ENCODE measurements at places on chromosomes 4 and X.

- DNase-seq = no peak
These were observed 51.5 kb upstream of the PRPS1 start for GRCh38 chrX:107576841-107577240.

DNA sequence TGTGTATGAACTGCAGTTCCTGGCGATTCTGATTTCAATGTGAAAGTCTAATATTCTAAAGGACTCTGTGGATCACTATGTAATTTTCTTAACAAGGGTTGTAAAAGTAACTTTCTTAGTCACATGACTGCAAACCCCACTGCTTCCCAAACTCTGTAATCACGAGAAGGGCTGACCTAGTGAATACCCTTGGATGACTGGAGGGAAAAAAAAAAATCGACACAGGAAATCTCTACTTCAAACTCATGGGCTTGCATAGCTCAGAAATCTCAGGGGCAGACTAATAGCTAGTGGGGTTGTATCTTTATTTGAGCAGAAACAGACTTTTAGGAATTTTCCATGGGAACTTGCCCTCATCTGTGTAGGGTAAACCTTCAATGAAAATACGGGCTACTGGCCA, 4.8 kb upstream of the MXRA5 start:
- DNase-seq = no peak

DNA sequence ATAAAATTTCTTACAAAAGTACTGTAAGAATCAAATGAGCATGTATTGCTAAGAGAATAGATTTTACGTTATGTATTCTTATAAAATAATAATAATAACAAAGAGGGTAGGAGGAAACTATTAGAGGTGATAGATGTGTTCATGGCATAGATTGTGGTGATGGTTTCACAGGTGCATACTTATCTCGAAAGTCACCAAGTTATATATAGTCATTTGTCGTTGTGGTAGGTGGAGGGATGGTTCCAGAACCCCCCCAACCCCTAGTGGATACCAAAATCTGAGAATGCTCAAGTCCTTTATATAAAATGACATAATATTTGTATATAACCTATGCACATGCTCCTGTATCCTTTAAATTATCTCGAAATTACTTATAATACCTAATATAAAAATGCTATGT, 36.7 kb upstream of the H2AZ1 start:
- no peak for DNase-seq

DNA sequence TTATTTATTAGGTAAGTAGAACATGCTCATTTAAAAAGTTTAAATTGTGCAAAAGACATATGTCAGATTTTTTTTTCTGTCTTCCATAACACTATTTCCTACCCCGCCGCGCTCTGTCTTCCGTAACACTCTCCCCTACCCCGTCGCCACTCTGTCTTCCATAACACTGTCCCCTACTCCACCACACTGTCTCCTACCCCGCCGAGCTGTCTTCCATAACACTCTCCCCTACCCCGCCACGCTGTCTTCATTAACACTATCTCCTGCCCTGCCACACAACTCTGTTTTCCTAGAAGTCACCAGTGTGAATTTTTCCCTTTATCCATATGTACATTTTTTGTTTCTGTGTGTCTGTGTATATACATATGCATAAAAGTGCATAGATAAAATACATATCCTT, 4.4 kb downstream of the MSMO1 start:
- no peak for DNase-seq

All from stimulated activated CD8-positive, alpha-beta memory T cell treated with anti-CD3 and anti-CD28 coated beads, Interleukin-2, amount 100 ng/mL, for 1 hour (primary cell).